Tibial nerve (tissue), 4 donors: ENCODE measurements at places on chromosomes 13 and 19.
A peak's percentile ranks its signal among the peaks of the same experiment; 100 is the strongest.

- no peaks in the 10 kb centered on the region for H3K4me1 ChIP-seq
- H3K4me3 ChIP-seq: no peak overlapping the region
- no peaks in the 10 kb centered on the region for H3K36me3 ChIP-seq
- H3K27ac ChIP-seq: no peak overlapping the region
Observed at GRCh38 chr13:35781036-35782000, 304.8 kb upstream of the MAB21L1 start.

DNA sequence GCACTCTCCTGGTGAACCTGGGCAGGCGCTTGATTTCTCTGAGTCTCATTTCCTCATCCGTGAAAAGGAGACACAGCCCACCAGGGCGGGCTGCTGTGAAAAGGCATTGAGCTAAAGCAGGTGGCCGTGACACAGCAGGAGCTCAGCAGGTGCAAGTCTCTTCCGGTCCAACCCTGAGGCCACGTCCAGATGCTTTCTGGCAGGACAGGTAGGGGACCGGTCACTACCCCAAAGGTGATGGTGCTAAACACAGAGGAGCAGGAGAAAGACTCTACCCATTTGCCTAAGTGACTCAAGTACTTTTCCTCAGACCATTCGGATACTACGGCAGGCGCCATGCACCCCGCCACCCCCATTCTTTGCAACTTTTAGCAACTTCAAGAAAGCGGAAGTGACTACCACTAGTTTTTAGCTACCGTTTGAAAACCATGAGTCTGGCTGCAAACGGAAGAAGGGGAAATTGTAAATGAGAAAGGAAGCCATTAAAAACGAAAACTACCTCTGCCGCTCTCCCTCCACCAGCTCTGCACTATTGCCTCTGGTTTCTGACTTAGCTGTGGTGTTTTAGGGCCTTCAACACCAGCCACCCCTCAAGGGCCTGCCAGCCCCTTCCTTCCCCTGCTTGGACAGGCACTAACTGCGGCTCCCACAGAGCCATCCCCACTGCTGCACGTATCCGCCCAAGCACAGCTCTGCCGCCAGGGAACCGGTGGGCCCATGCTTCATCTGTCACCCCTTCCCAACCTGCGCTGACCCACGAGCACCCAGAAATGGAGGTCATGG is 4.8 kb downstream of the PPP6R1 start:
- no peaks in the 10 kb centered on the region for H3K36me3 ChIP-seq
- H3K27ac ChIP-seq: no peak overlapping the region
- no peak for DNase-seq
- no peaks in the 10 kb centered on the region for H3K27me3 ChIP-seq

GRCh38 chr19:45455707-45456499 is 11.9 kb upstream of the FOSB start:
- no peaks in the 10 kb centered on the region for H3K4me1 ChIP-seq
- H3K27me3 ChIP-seq: no peaks in the 10 kb centered on the region
- no peaks in the 10 kb centered on the region for H3K36me3 ChIP-seq

DNA sequence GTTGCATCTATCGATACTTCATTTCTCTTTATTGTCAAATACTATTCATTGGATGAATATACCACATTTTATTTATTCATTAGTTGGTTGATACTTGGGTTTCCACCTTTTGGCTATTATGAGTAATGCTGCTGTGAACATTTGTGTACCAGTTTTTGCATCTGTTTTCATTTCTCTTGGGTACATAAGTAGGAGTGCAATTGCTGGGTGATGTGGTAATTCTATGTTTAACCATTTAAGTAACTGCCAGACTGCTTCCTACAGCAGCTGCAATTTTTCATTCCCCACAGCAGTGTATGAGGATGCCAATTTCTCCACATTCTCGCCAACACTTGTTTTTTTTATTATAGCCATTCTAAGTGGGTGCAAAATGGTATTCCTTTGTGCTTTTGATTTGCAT is 2.6 kb downstream of the KCNJ14 start:
- no peaks in the 10 kb centered on the region for H3K27me3 ChIP-seq
- DNase-seq: no peak
- no peaks in the 10 kb centered on the region for H3K4me1 ChIP-seq
- H3K27ac ChIP-seq: no peak overlapping the region
- H3K36me3 ChIP-seq: no peaks in the 10 kb centered on the region

DNA sequence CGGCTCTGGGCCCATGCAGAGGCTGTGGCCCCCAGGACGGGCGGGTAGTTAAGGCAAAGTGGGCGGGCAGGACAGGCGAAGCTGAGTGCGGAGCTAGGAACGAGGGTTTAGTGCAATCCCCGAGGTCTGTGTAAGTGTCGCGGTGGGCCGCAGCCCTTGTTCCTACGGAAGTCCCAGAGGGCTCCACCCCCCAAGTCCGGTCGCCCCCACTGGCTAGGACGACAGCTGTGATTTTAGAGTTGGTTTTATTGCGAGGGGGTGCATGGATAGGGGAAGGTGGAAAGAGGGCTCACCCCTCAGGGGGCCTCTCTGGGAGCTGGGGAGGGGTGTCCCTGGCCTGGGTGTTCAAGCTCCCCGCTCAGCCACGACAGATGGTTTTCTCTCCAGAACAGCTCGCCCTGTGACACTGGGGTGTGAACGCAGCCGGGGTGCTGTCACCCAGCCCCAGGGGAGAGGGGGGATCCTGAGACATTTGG is 21.7 kb downstream of the ZBTB7A start:
- peak overlapping the region; percentile 66 for H3K27ac ChIP-seq
- H3K27me3 ChIP-seq: no peaks in the 10 kb centered on the region
- peak overlapping the region; percentile 6 for H3K4me3 ChIP-seq
- peaks cover 24% of the 10 kb centered on the region for H3K4me1 ChIP-seq

DNA sequence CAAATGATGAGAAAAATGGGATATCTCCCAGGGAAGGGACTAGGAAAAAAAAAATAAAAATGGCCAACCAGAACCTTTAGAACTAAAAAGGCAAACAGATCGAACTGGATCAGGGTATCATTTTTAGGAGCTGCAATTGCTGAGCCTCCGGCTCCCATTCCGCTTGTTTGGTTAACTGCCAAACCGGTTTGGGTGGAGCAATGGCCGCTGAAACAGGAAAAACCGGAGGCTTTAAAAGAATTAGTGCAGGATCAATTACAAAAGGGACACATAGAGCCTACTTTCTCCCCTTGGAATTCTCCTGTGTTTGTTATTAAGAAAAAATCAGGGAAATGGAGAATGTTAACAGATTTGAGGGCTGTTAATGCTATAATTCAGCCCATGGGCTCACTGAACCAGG is 12.7 kb upstream of the ZNF443 start:
- no peaks in the 10 kb centered on the region for H3K27me3 ChIP-seq
- DNase-seq: no peak
- H3K4me3 ChIP-seq: no peak overlapping the region

- no peak overlapping the region for H3K27ac ChIP-seq
- no peak overlapping the region for H3K4me3 ChIP-seq
- no peak for DNase-seq
- no peaks in the 10 kb centered on the region for H3K36me3 ChIP-seq
Observed at GRCh38 chr19:7748756-7749155, 1.4 kb upstream of the CD209 start.

- no peak overlapping the region for H3K27ac ChIP-seq
- H3K4me1 ChIP-seq: no peaks in the 10 kb centered on the region
- no peaks in the 10 kb centered on the region for H3K36me3 ChIP-seq
- no peaks in the 10 kb centered on the region for H3K27me3 ChIP-seq
Observed at GRCh38 chr13:101985321-101985720, 416.5 kb downstream of the FGF14 start.

GRCh38 chr13:23654111-23655110 is 84.2 kb downstream of the TNFRSF19 start:
- H3K27ac ChIP-seq: no peak overlapping the region
- H3K36me3 ChIP-seq: no peaks in the 10 kb centered on the region
- DNase-seq: no peak
- no peak overlapping the region for H3K4me3 ChIP-seq

- H3K27me3 ChIP-seq: no peaks in the 10 kb centered on the region
- H3K4me3 ChIP-seq: peak overlapping the region; percentile 84
- H3K27ac ChIP-seq: peak overlapping the region; percentile 72
- no peaks in the 10 kb centered on the region for H3K36me3 ChIP-seq
- H3K4me1 ChIP-seq: peaks cover 27% of the 10 kb centered on the region
Observed at GRCh38 chr13:75550159-75550567, 572 bp downstream of the UCHL3 start.

DNA sequence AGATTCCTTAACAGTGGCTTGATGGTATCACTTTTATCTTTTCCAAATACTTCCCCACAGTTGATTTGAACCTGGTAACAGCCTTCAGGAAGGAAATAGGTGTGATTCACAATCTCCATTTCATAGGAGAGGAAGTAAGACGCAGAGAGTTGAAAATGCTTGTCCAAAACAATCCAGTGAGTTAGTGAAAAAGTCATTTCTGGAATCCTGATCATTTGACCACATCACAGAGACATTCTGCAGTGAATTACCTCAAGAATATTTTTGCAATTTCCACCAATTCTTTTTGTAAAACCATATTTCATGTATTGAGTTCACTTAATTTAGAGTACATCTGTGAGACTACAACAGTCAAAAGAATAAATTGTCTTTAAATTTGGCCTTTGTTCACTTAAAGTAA is 292.8 kb downstream of the DCLK1 start:
- no peak overlapping the region for H3K27ac ChIP-seq
- H3K4me3 ChIP-seq: no peak overlapping the region
- no peaks in the 10 kb centered on the region for H3K27me3 ChIP-seq
- no peaks in the 10 kb centered on the region for H3K36me3 ChIP-seq
- H3K4me1 ChIP-seq: no peaks in the 10 kb centered on the region

- no peak for DNase-seq
- H3K4me3 ChIP-seq: no peak overlapping the region
- H3K27me3 ChIP-seq: no peaks in the 10 kb centered on the region
- H3K4me1 ChIP-seq: no peaks in the 10 kb centered on the region
- H3K36me3 ChIP-seq: no peaks in the 10 kb centered on the region
- no peak overlapping the region for H3K27ac ChIP-seq
Observed at GRCh38 chr13:59696271-59696670, 467.5 kb downstream of the DIAPH3 start.

DNA sequence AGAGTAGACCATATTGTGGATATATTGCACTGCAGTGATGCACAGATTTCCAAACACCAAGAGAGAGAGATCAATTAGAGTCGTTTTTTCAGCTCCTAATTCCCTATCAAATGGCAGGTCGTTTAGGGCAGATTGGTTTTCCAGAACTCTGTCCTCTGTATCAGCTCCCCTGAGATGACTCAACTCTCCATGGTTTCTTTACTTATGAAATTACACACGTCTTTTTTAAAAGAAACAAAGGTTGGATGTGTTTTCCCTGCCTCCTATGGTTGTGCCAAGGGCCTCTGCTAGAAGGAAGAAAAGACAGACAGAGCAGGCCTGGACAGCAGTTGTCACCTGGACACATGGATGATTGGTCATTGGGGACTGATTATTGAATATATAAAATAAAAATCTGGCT is 478.1 kb upstream of the NBEA start:
- no peaks in the 10 kb centered on the region for H3K36me3 ChIP-seq
- no peak overlapping the region for H3K27ac ChIP-seq
- H3K4me3 ChIP-seq: no peak overlapping the region

DNA sequence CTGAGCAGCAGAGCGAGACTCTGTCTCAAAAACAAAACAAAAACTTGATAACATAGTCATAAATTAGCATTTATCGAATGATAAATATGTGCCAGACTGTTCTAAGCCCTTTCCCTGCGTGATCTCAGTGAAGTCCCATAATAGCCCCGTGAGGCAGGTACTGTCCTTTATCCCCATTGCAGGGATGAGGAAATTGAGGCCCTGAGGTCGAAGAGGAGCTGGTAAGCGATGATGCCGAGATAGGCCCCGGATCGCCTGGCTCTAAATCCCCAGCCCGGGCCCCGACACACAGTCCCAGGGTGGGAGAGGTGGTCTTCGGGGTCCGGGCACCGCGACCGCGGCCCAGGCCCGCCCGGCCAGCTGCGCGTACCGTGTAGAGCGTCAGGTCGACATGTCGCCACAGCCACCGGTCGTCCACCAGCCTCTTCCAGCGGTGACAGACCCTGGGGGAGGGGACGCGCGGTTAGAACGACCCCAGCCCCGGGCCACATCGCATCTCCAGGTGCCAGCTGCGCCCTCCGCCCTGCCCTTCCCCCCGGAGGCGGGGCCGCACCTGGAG is 625 bp downstream of the FBXL12 start:
- H3K27me3 ChIP-seq: no peaks in the 10 kb centered on the region
- peaks cover 26% of the 10 kb centered on the region for H3K36me3 ChIP-seq
- no peak for DNase-seq
- peak overlapping the region; percentile 97 for H3K27ac ChIP-seq
- peaks cover 6% of the 10 kb centered on the region for H3K4me1 ChIP-seq

- no peaks in the 10 kb centered on the region for H3K27me3 ChIP-seq
- H3K4me3 ChIP-seq: no peak overlapping the region
- H3K27ac ChIP-seq: peak overlapping the region; percentile 77
- no peaks in the 10 kb centered on the region for H3K36me3 ChIP-seq
- peaks cover 61% of the 10 kb centered on the region for H3K4me1 ChIP-seq
Observed at GRCh38 chr19:13083008-13083404, 19.7 kb downstream of the LYL1 start.

- no peaks in the 10 kb centered on the region for H3K36me3 ChIP-seq
- H3K4me1 ChIP-seq: peaks cover 74% of the 10 kb centered on the region
- H3K27ac ChIP-seq: peak overlapping the region; percentile 62
- H3K4me3 ChIP-seq: no peak overlapping the region
- no peaks in the 10 kb centered on the region for H3K27me3 ChIP-seq
Observed at GRCh38 chr19:38670921-38671398, 23.5 kb downstream of the ACTN4 start.

GRCh38 chr19:19661675-19662251 is 1.7 kb downstream of the ATP13A1 start:
- DNase-seq: no peak
- H3K4me1 ChIP-seq: peaks cover 33% of the 10 kb centered on the region
- H3K27ac ChIP-seq: no peak overlapping the region
- H3K27me3 ChIP-seq: no peaks in the 10 kb centered on the region

DNA sequence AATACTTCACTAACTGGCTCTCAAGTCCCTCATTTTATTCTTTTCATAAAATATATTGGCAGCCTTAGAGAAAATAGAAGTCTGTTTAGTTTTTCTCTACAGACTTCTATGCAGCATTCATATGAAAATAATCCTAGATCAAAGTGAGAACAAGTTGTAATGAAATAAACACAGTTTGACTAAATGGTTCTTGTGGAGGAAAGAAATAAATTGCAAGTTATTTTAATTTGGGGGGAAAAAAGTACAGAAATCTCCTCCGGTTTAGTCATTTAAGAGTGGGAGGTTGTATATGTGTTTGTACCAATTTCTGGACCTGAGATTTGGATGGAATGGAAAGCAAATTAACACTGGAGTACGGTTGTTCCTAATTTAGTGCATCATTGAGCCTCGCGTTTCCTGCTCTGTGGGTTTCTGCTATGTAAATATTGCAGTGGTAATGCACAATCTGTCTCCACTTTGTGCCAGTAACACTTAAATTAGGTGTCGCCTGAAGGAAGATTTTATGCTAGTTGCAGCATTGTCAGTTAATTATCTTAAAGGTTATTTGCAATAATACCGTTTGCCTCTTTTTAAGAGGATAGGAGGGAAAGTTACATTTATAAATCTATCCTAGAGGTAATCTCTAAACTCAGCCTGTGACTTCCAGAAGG is 100.2 kb downstream of the ZIC5 start:
- H3K27ac ChIP-seq: no peak overlapping the region
- H3K27me3 ChIP-seq: no peaks in the 10 kb centered on the region
- H3K4me1 ChIP-seq: no peaks in the 10 kb centered on the region
- H3K4me3 ChIP-seq: no peak overlapping the region
- no peak for DNase-seq
- no peaks in the 10 kb centered on the region for H3K36me3 ChIP-seq
